Left cardiac atrium (tissue), 4 donors: ENCODE measurements at places on chromosomes 2 and 18. TPM values are rescaled to one million over a fixed set of nuclear protein-coding genes. Genes with fewer than 3 reads are reported as not detected.

Gene CFAP221
- total RNA-seq: 0.97 TPM

DNA sequence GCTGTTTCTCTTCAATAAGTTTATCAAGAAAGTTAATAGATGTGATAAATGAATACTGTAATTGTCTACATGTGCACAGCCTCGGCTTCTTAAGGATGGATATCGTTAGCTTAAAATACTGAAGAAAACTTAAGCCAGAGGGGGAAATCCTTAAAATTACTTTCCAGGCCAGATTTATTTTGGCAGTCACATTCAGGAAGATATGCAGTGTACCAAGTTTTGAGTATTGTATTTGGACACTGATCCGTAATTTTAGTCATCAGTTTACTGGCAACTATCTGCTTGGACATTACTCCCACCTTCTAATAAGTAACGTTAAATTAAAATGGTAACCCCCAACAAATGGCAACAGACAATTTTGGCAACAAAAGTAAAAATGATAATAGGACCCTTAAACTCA is 770.0 kb upstream of the ZEB2 start:
- DNase-seq: no peak

DNA sequence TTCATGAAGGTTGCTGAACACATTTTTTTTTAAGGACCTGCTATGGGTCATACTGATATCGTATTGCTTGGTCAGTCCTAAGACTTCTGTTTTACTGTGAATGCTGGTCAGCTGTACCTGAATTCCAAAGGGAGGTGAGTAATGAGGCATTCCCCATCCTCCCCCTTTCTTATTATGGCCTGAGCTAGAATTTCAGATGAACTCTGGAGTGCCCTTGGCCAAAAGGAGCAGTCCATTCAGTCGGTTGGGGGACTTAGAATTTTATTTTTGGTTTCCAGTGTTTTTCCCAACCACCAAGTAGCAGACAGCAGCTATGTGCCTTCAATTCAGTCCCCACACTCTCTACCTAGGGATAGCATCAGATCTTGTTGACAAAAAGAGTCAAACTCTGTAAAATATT is 26.9 kb upstream of the PDCL3 start:
- DNase-seq: no peak

Gene GTF2A1L
- not detected for total RNA-seq

- DNase-seq: no peak
Observed at GRCh38 chr2:214261683-214262082, 149.2 kb upstream of the VWC2L start.

DNA sequence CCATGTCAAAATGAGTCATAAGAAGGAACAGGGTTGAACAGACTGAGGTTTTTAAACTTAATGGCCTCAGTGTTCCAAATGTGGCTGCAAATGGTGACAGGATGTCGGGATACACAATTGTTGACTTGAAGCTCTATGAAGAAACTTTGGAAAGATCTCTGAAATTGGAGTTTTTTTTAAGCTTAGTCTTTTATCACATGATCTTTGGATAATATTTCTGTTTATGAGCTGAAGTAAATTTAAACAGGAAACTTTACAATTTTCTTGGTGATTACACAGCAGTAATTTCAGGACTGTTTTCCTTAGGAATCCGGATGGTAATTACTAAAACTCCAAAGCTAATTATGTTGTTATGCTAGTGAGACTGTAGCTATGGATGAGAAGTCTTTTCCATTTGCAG is 199.1 kb upstream of the NRXN1 start:
- DNase-seq: no peak

DNA sequence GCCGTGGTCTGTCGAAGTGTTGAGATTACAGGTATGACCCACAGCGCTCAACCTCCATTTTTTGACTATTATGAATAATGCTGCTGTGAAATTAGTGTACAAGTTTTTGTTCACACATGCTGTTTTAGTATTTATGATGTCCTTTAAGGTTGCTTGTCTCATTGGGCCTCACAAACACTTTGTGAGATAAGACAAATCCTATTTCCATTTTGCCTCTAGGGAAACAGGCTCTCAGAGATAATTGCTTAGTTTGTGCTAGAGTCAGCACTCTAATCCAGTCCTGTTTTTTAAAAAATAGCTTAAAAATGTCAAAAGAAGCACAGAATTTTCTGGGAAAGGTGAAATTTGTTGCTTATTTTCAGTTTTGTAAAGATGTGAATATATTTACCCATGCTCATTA is 43.3 kb upstream of the CUL3 start:
- DNase-seq: no peak

DNA sequence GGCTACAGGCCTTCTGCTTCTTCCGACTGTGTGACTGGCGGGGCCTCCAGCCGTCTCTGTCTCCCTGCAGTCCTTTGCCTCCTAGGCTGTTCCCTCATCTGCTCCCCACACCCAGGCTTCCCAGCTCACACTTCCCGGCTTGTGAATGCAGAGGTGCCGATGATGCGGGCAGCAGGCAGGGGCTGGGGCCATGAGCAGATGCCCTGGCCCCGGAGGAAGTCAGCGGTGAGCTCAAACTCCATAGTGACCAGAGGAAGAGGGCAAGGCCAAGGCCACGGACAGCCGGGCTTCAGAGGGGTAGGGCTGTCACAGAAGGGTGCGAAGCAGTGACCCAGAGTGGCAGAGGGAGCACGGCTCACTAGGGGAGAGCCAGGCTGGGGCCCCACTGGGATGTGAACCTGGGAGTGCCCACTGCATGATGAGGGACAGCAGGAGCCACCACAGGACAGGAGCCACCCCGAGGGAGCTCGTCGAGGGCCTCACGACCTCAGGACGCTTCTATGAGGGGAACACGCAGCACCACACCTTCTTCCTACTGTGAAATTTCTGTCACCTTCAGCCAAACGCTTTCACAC is 515.9 kb downstream of the EIPR1 start:
- no peak for DNase-seq

Gene CFC1
- total RNA-seq: 0.76 TPM

DNA sequence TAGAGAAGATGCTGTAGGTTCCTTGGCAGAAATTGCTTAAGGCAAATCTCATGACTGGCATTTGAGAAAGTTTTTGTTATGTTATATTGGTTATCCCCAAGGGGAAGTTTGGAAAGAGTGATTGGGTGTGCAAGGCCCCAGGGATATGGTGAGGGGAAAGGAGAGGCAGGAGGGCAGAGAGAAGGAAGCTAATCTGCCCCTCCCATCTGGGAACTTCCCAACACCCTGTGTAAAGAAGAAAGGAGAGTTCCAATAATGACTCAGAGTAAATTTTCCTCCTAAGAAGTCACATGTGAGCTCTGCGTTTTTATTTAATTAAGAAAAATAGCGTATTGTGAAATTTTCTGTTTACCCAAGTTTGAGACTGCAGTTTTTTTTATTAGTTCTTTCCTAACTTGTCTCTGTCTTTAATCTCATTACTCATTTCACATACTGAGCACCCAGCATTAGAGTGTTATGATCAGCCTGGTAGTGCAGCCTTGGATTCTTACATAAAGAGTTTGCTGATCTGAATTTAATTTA is 3.1 kb upstream of the KYNU start:
- DNase-seq: peak; percentile 22

Gene GORASP2
- 55.7 TPM for total RNA-seq

- DNase-seq: no peak
Observed at GRCh38 chr2:119786295-119786694, 26.6 kb downstream of the PTPN4 start.

DNA sequence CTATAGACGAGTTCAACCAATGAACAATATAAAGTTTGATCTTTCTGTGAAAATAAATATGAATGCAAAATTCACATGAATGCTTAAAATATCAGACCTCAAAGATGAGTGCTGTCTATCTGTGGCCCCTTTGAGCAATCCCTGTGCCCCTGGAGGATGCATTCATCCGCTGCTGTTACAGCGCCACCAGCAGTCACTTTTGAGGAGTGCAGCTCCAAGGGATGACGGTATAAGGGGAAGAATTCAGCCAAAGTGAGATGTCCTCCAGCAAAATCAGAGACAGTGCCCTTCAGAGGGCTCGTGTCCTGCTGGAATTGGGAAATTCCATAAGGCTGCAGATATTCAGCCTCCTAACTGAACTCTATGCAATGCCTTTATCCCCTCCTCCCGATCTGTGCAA is 12.0 kb upstream of the CHRNA1 start:
- DNase-seq: no peak

Gene OTOS
- not detected for total RNA-seq

Gene MGAT4A
- total RNA-seq: 41.6 TPM

Gene TRIM43
- not detected for total RNA-seq

DNA sequence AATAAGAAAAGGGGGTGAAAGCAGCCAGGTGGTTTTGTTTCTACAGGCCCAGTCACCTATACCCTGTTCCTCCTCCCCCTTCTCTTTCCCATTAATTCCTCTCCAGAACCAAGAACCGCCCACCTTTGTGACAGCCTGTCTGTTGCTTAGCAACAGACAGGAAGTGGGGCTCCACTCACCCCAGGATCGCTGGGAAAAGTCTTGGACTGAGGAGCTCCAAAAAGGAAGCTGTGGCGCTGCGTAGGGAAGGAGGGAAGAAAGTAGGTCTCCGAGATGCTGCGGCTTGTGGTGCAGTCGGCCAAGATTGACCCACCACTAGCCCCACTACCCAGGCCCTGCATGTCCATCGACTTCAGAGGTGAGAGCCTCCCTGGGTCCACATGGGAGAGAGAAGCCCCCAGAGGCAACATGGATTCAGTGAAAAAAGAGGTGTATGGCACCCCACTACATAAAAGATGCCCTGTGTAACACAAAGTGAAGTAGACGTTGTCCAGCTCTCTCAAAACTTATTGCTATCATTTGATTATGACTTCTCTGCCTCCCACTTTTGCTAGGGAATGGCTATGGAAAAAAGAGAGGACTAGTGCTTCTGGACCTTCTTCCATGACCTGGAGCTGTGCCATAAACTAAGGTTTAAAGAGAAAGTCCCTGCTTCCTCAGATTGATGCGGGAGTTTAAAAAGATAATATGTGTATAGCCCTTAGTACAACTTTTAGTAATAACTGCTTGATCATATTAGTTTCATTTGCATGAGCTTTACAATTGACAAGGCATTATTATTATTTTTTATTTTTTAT is at the start of gene FER1L5:
TSS of gene FER1L5 (plus strand) at position 201 of the 797 bp plus-strand sequence. CDS start at position 274, 73 bp downstream.
- peak; percentile 38 for DNase-seq

DNA sequence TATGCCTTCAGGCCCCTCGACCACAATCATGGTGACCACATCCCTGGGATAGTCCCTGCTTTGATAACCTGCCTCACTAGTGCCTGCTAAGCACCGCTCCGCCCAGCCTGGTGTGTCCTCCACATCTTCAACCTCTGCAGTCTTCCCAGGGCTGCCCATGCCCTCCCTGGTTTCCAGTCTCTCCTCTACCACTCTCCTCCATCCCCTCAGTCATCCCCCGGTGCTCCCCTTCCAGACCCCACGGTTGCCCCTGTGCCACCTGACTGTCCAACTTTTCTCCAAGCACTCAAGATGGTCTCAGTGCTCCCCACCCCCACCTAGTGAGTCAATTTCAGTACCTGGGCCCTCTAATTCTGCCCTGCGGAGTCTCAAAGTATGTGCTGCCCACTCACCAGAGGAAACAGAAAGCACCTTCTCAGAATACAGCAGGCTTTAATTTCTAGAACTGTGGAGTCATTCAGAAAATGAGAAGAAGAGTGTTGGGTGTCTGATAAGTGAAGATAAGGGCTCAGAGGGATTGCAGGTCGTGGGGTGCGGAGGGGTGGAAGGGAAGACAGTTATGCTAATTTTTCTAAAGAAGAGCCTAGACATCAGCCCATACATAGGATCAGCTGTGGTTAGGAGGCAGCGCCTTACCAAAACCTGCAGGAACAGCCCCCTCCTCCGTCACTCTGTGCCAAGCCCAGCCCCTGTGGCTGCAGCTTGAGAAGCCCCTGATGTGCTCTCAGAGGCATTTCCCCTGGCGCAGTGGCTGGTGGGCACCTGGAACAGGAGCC is 53.6 kb upstream of the CAB39 start:
- no peak for DNase-seq

DNA sequence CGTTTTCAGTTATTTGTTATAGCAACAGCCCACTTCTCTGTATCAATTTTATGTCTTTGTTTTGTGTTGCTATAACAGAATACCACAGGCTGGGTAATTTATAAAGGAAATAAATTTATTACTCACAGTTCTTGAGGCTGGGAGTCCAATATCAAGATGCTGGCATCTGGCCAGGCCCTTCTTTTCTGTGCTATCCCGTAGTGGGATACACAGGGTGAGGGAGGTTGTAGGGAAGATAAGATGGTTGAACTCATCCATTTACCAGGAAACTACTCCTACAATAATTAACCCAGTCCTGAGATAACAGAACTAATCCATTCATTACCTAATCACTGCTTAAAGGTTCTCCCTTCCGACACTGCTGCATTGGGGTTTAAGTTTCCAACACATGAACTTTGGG is 220.7 kb downstream of the TPGS2 start:
- DNase-seq: no peak

DNA sequence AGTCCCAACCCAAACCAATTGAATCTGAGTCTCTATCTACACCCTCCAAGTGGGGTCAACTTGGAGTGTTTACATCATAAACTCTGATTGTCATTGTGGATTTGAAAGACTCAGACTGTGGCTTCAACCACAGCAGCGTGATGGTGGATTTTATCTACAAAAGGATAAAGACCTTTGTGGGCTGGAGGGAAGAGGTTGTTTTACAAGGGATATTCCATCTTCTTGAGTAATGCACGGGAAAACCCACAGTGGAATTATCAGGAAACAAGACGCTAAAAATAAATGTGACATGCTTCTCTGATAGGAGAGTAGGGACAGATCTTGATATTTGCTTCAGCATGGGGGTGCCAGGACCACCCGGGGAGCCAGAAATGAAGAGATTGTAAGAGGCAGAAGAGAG is 93.5 kb downstream of the LPIN1 start:
- DNase-seq: no peak

GRCh38 chr2:201855356-201855755 is 49.0 kb downstream of the CDK15 start:
- no peak for DNase-seq
